ENCODE measurements at places on chromosomes 1 and 21.

GRCh38 chr1:22886211-22886610 lies 86.5 kb downstream of the LACTBL1 start:
- DNase-seq: no peak

DNA sequence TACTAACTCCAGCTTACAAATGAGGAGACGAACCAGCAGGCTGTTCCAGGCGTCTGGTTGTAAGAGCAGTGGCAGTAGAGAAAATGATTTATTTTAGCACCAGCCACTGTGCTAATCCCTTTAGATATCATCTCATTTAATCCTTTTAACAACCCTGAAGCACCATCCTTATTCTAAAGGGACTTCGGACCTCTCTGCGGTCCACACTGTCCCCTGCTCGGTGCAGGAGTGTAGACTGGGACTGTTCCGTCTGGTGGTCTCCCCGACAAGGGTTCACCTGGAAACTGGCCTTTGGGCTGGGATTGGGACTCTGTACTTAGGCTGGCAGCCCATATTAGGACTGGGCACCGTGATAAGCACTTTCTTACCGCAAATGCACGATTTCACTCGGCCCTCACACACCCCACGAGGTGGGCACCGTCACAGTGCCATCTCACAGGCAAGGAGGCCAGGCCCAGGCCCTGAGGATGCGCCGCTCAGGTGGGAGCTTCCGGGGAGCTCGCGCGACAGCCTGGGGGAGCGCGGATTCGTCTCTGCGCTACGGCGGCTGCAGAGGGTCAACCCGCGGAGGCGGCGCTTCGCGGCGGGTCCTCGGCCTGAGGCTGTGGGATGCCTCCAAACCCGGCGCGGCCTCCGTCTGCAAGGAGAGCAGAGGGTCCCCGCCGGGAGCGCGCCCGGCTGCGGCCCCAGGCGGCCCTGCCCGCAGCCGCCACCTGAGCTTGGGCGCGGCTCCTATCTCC lies 45.2 kb downstream of the ATP1A1 start:
- peak; percentile 90 for DNase-seq

DNA sequence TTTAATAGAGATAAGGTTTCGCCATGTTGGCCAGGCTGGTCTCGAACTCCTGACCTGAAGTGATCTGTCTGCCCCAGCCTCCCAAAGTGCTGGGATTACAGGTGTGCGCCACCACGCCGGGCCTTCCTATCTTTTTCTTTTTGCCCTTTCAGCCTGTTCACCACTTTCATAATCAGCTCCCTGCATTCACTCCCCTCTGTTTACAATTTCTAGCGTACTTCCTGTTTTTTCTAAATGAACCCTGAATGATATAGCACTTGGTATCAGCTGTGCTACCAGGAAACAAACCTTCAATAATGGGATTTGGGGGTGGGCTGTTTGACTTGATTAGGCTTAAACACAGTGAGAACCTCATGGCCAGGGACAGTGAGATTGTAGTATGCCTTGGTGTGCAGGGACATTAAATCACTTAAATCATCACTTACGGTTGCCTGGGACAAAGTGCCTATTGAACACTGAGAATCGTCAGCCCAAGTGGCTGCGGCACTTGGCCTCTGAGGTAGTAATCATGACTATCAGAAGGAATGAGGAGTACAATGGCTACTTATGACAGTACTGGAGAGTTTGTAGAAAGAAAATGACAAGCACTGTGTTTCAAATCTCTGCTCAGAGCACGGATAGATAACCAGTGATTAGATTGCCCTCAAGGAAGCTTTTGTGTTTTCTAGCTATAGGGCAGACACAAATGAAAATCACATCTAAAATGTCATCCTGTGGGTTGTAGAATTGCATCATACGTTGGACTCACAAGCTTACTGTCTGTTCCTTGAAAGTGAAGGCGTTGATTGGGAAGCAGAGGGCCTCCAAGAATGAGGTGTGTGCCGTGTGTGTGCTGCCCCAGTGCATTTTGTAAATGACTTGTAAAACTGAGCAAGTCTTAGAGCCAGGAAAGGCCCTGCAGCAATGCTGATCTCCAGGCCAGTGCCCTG lies 661.8 kb downstream of the MATN1 start:
- DNase-seq: no peak

DNA sequence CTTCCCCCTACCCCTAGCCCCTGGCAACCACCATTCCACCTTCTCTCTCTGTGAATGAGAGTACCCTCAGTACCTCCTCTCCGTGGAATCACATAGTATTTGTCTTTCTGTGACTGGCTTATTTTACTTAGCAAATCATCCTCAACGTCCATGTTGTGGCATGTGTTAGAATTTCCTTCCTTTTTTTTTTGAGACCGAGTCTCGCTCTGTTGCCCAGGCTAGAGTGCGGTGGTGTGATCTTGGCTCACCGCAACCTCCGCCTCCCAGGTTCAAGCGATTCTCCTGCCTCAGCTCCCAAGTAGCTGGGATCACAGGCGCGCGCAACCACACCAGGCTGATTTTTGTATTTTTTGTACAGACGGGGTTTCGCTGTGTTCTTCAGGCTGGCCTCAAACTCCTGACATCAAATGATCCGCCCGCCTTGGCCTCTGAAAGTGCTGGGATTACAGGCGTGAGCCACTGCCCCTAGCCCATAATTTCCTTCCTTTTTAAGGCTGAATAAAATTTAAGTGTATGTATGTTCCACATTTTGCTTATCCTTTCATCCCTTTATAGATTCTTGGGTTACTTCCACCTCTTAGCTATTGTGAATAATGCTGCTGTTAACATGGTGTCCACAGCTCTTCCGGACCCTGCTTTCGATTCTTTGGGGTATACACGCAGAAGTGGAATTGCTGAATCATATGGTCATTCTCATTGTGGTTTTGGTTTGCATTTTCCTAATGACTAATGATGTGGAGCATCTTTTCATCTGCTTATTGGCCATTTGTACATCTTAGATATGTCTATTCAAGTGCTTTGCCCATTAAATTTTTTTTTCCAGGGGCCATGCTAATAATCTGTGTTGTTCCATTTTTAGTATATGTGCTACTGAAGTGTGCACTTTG lies 32.3 kb downstream of the ERRFI1 start:
- no peak for DNase-seq

- DNase-seq: no peak
These were observed 7.1 kb upstream of the CDK18 start for GRCh38 chr1:205497351-205497750.

Data from naive thymus-derived CD4-positive, alpha-beta T cell (primary cell).